ENCODE measurements at places on chromosomes 1 and 21.
A peak's percentile ranks its signal among the peaks of the same experiment; 100 is the strongest.

DNA sequence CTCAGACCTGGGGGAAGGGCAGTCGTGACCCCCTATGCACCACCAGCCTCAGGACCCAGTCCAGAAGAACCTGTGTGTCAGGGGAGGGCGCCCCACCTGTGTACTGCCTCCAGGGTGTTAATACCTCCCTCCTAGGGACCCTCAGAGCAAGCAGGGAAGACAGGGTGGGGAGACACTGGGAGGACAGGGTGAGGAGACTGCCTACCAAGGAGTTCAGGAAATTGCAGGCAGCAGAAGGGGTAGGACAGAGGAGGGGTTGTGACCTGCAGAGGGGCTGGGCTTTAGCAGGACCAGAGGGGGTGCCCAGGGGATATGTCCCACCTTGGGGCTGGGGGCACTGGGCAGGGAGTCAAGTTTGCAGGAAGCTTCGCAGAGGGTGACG is 5.2 kb downstream of the C21orf58 start:
- no peak for DNase-seq

- DNase-seq: no peak
These were observed 265.2 kb upstream of the B3GALT2 start for GRCh38 chr1:193451606-193452005.

DNA sequence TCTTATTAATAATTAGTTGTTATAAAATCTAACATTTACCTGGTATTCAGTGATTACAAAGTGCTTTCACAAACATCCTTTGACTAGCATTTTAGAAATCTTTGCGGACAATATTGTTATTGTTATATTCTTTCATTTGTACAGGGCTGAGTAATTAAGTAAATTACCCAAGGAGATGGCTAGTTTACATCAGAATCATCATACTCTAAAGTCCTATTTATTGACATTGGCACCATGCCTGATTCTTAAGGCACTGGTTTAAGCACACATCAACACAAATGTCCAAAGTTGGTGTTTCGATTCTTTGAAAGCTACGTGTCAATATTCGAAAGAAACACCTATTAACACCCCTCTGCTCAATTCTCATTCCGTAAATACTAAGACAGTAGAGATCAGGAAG is 424.6 kb upstream of the CHRM3 start:
- DNase-seq: no peak

GRCh38 chr1:1537626-1538250 is 2.7 kb downstream of the TMEM240 start:
- no peak for DNase-seq

DNA sequence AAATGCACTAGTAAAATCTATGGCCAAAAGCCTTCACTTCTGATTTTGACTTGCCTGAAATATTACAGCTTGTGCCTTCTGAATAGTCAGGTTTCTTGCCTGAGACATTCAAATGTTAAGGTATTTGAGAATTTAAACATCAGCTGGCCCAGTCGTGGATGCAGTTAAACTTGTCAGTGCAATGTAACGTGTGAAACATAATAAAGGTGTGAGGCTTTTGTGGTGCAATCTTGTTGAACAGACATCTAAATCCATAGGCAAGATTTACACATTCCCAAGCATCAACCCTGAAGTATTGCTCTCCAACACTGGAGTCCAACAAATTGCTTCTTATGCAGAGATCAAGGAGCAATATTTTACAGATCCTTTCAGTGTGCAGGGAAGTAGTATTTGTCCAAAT is 4.4 kb downstream of the CCN1 start:
- DNase-seq: no peak

- DNase-seq: no peak
These were observed 142.9 kb downstream of the DHRS3 start for GRCh38 chr1:12475101-12475500.

DNA sequence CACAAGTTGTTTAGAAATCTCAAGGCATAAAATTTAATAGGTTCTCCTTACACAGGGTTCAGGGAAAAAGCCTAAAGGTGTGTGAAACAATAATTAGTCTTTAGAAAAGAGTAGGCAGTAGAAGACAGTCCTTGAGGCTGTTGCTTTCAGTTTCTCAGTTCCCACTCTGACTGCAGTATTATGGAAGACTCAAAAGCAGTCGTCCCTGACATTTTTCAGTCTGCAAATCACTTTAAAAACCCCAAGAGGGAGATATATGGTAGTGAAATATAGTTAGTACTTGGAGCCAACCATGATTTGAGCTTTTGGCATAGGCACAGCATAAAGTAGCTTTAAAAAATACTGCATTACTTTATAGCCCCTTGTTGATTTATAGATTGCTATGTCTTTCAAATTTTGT is 299.7 kb downstream of the OLFM3 start:
- peak; percentile 39 for DNase-seq

GRCh38 chr21:31484219-31484618 is 140.2 kb upstream of the TIAM1 start:
- DNase-seq: no peak

GRCh38 chr21:17139696-17140095 is 373.1 kb upstream of the CXADR start:
- no peak for DNase-seq

DNA sequence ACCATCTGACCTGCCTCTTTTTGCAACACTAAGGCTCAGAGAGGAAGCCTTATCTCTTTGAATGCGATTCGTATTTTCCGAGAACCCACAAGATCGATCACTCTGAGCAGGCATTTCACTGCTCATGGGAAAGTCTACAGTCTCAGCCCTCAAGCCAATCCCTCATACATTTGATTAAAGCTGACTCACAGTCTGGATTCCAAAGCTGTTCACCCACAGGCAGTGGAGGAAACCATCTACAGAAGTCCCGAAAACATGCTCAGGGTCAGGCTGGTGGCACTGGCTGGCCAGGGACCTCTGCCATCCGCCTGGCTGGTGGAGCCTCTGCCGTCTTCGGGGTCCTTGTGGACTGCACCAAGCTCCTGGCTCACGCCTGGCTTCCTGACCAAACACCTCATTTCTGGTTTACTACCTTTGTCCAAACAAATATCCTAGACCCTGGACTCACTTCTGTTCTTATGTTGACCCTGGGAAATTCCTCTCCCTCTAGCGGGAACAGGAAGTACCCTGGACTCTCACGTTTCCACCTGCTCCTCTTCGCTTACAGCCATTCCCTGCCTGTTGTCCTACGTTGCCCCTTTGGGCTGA is 650.0 kb downstream of the SMYD3 start:
- DNase-seq: no peak

DNA sequence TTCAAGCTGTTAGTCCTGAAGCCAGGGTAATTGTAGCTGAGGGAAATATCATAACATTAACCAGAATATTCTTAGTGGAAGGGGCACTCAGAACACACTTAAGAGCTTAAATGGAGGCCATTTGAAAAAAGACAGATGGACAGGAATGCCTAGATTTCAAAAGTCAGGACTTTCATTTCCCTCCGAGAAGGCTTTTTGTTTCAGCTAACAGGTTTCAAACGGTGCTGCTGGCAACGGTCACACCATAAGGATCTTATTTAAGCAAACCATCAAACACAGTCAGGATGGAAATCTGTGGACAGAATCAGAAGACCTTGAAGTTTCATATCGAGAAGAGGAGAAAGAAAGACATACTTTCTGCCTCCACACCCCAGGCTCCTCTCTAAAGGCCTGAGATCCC is 70.1 kb downstream of the SLC66A1 start:
- no peak for DNase-seq

DNA sequence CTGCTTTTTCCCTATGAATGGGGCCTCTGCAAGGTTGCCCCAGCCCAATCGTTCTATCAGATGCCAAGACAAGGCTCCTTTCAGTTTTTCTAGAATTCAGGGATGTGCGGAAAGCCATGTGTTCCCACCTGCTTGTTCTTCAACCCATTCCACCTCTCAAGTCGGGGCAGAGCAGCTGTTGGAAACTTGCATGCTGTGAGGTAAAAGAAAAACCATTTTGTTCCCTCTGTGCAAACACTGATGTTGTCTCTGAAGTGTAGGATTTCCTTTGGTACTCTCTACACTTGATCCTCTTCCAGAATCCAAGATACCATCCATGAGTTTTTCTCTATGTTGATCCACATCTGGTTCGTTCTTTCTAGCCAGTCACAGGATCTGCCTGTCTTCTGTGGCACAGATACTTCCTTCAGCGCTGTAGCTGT is 7.3 kb downstream of the IER5 start:
- DNase-seq: no peak

DNA sequence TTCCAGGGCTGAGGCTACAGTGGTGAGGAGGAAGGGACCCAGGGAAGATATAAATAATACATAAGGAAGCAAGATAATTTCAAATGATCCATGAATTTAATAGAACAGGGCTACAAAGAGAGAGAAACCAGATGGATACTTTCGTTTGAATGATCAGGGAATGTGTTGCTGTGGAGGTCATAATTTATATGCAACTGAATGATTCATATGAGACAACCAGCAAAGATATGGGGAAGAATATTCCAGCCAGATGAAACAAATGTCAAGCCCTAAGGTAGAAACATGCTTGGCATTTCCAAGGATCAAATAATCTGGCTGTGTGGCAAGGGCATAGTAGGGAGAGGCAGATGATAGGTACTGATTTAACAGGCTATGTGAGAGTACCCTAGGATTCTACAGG is 84.8 kb upstream of the ZC3H11B start:
- no peak for DNase-seq

DNA sequence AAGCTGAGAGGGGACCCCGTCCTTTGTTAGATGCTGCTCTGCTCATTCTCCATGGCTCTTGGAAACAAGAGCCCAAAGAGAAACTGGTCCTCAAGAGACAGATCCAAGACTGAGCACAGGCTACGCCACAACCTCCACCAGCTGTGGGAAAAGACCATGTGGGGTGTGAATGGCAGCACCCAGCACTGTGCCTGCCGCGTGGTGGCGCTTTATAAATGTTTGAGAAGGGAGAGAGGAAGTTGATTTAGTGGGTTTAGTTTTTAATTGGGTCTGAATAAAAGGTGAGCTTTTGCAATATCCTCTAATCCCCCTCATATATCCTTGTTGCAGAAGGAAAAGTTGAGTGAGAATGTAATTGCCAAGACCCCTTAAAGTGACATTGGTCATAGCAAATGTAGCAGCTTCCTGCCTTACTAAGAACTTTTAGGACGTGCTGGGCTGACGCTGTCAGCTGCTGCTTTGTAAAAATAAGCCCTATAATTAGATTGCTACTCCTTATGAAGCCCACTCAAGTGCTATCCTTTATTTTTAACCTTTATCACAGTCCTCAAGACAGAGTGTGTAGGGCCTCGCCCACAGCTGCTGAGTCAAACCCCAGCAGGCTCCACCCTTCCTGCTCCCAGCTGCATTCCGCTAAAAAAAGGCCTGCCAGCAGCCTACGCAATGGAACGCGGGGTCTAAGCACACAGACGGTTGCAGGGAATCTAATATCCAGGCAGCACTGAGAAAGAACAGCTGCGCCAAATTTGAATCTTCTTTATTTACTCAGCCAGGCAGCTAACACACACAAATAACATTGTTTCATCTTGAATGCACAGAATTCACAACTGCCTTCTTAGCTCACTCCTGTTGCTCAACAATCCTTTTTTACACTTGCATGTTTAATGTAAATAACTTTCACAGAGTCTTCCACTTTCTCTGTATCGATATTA is 47.4 kb upstream of the PRDX6 start:
- peak; percentile 96 for DNase-seq

DNA sequence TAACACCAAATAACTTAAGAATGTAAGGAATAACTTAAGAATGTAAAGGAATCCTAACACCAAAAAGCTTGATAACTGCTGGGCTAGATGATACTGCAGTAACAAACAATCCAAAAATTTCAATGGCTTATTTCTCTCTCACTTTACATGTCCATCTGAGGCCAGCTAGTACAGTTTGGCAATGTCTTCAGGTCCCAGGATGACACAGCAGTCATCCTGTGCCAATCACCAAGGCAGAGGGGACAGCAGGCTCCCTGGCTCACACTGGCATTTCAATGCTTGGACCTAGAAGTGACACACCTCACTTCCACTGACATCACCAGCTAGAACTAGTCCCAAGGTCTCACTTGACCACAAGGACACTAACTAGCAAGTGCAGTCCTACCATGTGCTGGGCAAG is 15.3 kb downstream of the DNAJC11 start:
- no peak for DNase-seq

- DNase-seq: no peak
These were observed 4.0 kb downstream of the CAPN2 start for GRCh38 chr1:223716302-223716862.

DNA sequence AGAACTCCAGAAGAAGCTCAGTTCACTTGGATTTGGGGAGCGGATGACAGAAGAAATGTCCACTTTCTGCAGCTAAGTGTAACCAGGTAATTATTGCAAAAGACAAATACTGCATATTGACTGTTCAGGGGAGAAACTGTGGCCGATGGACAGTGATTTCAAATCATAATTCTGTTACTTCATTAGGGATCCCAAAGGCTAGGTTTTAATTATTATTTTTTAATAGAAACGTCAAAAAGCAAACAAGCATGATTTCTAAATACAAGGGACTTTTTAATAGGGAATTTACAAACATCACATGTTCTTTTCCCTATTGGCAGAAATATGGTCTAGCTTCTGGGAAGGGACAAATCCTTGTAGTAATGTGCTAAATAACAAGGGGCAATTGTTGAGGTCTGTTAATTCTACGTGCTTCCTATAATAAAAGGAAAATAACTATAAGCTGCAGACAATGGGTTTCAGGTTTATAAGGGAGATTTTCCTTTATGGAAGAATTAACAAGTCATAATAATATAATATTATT is 15.5 kb downstream of the DIPK1A start:
- DNase-seq: no peak

DNA sequence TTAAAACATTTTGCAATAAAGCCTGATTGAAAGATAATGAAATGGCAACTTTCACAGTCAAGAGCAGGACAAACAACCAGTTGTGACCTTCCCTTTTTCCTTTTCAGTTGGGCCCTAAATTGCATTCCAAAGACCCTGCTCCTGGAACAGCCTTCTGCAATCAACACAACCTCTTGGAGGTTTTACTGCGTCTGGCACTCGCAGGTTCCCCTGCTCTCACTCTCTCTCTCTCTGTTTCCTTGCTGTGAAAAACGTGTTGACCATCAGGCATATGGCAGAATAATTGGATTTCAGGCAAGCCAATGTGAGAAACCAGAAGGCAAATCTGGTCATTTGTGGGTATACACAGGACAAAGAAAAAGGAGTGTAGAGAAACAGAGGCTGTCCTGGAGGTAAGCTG is 23.2 kb downstream of the SLC44A5 start:
- DNase-seq: no peak

GRCh38 chr1:151199873-151200581 is 1.7 kb downstream of the PIP5K1A start:
- peak; percentile 20 for DNase-seq

DNA sequence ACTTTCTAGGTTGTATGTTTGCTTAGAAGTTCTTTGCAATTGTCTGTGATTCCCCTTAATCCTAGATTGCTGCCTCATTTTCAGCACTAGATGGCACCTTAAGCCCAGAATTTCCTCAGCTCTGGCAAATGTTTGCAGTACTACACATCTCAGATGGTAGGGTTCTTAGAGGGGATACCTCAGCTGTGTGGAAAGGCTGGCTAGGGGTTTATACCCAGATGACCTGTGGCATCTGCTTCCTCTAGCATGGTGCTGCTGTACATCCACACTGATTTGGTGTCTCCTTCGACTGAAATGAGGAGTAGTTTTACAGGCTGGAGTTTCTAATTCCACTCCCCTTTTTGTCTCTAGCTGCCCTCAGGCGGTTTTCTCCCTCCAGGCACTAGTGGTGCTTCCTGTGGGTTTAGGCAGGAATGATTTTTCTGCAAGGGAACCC is 23.5 kb downstream of the ASB17 start:
- DNase-seq: no peak

- peak; percentile 96 for DNase-seq
These were observed 9.4 kb downstream of the KIRREL1 start for GRCh38 chr1:158002631-158003405.

- peak; percentile 98 for DNase-seq
These were observed at the start of gene IER5 for GRCh38 chr1:181088079-181089016. TSS of gene IER5 (plus strand) at chr1:181088700. CDS start at chr1:181088903, 203 bp downstream.
